HFFc6 (cell line): ENCODE measurements at places on chromosomes 5 and 9.

DNA sequence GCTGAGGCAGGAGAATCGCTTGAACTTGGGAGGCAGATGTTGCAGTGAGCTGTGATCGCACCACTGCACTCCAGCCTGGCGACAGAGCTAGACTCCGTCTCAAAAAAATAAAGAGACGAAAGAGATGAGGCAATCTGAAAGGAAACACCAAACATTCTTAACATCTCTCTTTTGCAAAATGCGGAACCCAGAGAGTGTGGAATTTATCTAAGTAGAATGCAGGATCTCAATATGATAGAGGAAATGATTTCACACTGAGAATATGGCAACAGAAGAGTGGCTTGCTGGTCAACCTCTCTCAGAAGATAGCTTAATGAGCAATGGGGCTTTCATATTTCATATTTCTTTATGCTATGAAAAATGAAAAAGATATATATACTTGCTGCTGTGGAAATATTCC, 33.4 kb upstream of the PCA3 start:
- DNase-seq = no peak

- DNase-seq = no peak
These were observed 80.2 kb downstream of the KCNIP1 start for GRCh38 chr5:170584003-170584402.

DNA sequence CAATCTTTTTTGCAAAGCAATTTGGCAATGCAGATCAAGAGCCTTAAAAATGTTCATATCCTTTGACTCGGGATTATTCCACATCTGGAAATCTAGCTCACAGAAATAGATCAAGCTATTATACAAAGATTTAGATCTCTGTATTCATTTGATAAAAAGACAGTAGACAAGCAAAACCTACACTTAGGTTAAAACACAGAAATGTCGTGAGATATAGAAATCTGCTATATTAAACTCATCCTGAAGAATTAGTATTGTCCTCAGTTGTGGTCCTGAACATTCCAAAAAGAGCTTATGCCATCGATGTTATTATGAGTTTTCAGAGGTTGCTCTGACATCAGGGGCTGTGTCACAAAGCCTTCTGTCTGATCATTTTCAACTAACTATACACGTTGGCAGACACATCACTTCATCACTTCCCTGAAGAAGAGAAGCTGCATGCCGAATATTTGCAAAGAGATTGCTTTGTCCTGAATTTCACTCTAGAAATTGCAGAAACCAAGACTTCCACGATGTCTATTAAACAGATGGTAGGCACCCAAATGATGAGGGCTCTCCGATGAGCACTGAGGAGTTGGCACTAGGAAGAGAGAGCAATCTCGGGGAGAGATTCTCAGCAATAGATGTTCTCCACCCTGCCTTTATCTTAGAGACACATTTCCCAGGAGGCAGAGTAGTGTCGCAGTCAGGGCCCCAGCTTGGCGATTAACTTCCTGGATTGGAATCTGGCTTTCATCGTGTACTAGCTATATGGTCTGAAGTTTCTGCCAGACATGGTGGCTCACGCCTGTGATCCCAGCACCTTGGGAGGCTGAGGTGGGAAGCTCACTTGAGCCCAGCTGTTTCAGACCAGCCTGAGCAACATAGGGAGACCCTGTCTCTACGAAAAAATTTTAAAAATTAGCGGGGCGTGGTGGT, 1.9 kb upstream of the UBTD2 start:
- DNase-seq = no peak

- DNase-seq = peak; percentile 84
These were observed 42.6 kb upstream of the APC start for GRCh38 chr5:112694853-112695709.

GRCh38 chr9:78921341-78921740, 624.4 kb downstream of the PSAT1 start:
- DNase-seq = no peak

GRCh38 chr5:69404659-69405330, 10.1 kb upstream of the MARVELD2 start:
- DNase-seq = no peak

GRCh38 chr9:83472221-83472665, 66.0 kb downstream of the FRMD3 start:
- DNase-seq = peak; percentile 68

- no peak for DNase-seq
These were observed 212.3 kb upstream of the MPDZ start for GRCh38 chr9:13491493-13492424.

GRCh38 chr5:157820593-157821252, 38.2 kb downstream of the CLINT1 start:
- no peak for DNase-seq

DNA sequence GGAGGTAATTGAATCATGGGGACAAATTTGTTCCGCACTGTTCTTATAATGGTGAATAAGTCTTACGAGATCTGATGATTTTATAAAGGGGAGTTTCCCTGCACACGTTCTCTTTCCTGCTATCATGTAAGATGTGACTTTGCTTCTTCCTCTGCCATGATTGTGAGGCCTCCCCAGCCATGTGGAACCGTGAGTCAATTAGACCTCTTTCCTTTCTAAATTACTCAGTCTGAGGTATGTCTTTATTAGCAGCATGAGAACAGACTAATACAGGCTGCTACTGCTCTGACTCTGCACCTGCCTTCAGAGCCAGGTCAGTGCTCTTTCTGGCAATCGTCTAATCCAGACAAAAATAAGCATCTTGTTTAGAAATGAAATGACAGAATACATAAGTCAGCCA, 479.2 kb upstream of the TUSC1 start:
- no peak for DNase-seq

GRCh38 chr5:111167551-111167950, 56.6 kb upstream of the CAMK4 start:
- DNase-seq = no peak

GRCh38 chr5:106303911-106304310, 1366.8 kb downstream of the EFNA5 start:
- DNase-seq = no peak

DNA sequence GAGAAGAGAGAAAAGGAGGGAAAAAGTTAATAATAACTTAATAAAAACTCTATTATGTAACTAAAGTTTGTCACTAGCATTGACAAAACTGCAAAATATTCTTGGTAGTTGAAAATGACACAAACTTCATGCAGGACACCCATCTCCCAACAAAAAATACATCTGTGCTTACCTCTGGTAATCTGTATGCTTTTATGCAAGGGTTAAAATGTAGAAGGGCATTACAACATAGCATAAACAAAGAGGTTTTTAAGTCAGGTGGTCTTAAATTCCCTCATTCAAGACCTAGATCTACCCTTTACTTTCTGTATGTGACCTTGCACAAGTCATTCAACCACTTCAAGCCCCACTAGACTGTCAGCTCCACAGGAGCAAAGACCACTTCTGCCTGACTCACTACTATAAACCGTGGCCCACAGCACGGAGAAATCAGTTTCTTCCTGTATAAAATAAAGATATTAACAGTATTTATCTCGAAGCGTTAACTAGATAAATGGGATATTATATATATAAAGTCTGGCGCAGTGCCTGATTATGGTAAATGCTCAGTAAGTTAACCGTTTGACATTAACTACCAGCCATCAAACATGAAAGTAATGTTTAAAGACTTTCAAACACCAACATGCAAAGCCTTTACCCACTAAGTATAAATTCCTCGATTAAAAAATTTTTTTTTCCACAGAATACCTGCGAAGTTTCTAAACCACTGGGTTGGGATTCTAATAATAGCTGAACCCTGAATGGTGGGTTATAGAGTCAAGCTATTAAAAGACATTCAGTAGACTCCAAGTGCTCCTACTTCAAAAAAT, 2.0 kb downstream of the FBXL17 start:
- no peak for DNase-seq

DNA sequence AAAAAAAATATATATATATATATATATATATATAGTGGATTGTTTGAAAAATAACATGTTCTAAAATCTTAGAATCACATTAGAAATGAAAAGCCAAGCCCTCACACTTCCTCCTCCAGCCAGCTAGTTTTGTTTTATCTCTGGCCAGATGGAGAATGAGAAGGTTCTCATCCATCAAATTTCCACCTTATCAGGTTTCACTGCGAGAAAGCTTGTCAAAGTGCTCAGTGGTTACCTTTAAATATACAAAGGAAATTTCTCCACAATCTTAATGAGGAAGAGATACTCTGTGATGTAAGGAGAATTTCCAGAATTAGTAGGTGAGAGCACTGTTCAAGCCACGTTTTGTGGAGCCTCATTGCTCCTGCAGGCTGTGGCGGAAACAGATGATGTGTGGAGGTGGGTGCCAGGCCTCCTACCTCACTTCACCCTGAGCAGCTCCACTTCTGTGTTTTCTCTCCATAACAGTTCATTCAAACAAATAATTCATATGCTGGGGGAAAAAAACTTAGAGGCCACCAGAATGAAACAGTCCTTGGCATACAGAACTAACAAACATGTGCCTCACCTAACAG, 71.9 kb downstream of the CDK5RAP2 start:
- DNase-seq = no peak

GRCh38 chr5:5288201-5288600, 134.3 kb upstream of the ICE1 start:
- DNase-seq = peak; percentile 8

GRCh38 chr9:117116084-117116483, 298.8 kb downstream of the ASTN2 start:
- no peak for DNase-seq

DNA sequence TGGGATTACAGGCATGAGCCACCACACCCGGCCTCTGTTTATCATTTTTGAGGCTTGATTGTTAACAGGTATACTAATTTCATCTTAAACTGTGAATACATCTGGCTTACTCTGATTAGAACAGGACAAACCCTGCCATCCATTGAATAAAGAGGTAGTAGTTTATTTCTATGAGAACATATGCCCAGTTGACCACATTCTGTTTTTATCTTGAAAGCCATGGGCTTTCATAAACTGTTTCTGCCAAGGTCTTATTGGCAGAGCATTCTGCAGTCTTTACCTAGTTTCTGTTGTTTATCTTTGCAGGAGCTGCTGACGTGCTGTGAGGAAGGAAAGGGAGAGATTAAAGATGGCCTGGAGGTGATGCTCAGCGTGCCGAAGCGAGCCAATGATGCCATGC, 184.9 kb upstream of the OTULINL start:
- no peak for DNase-seq

DNA sequence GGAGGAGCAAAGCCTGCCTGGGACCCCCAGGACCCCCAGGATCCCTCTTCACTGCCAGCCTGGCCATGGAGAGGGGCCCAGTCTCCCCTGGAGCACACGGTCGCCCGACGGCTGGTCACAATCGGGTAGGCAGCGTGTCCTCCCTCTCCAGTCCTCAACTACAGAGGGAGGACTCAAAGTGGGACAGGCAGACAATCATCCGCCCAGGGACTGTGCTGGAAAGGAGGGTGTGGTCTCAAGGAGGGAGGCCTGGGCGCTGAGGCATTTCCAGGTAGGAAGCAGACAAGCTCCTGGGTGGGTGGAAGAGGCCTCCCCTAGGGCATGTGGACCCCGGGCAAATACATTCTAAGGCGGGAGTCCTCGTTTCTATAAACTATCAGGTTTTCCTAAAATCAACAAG, 93.2 kb upstream of the ADAMTS2 start:
- no peak for DNase-seq

- DNase-seq = no peak
These were observed 4.8 kb downstream of the NINJ1 start for GRCh38 chr9:93129286-93129685.

GRCh38 chr5:34509392-34509791, 146.7 kb upstream of the RAI14 start:
- no peak for DNase-seq

- DNase-seq = no peak
These were observed 28.2 kb downstream of the CACNA1B start for GRCh38 chr9:137905740-137906139.

DNA sequence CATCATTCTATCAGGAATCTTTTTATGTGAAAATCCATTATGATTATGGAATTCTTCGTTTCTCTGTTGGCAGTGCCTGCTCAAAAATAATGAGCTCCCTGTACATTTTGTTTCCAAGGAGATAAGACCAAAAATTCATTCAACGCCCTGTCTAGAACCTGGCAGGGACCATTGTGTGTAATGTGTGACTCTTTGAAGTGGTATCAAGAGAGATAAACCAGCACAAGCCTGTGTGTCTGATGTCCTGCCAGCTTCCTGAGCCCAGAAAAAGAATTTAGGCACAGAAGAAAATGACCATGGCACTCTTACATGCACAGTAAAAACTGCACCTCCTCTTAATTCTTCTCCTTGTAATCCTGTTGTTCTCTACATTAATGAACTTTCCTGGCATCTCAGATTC, 177.4 kb downstream of the SAXO1 start:
- no peak for DNase-seq

DNA sequence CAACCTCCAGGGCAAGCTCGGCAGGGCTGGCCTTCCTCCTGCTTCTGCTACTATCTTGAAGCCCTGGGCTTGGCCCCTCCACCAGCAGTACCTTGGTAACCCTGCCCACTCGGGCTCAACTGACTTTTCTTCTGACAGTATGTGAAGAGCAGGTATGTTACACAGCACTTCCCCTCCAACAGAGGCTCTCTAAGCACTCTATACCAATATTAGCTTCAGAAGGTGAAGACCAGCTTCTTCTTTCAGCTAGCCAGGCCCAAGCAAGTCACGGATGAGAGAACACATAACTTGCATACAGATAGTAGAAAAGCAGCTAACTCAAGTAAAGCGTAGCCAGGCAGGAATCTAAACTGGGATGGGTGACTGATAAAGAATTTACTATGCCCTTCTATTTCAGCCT, 64.3 kb downstream of the FEM1C start:
- no peak for DNase-seq

GRCh38 chr9:126947529-126947928, 32.9 kb downstream of the RALGPS1 start:
- no peak for DNase-seq

- DNase-seq = no peak
These were observed 187.6 kb upstream of the GRAMD2B start for GRCh38 chr5:126235628-126236027.

GRCh38 chr5:448766-449090, 5.8 kb downstream of the EXOC3 start:
- no peak for DNase-seq

DNA sequence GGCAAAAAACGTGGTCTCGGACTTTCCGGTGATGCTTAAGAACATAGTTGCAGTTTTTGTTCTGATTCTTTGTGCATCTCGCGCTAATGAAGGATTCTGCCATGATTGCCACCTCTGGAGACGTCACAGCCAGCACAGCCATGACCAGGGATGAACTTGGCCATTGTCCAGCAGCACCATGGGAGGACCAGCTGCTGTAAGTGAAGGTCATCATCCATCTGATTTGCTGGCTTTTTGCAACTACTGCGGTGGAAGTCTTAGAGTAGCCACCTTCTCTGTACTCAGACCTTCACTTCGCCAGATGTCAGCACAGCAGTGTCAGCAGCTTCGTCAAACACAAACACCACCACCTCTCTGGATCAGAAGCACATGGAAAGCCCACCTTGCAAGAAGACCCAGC, 45.7 kb downstream of the NSUN2 start:
- no peak for DNase-seq
